ENCODE measurements at places on chromosomes 7 and 10.

- DNase-seq = no peak
These were observed 353.6 kb downstream of the CALN1 start for GRCh38 chr7:72058579-72058978.

- DNase-seq = no peak
These were observed 1.1 kb downstream of the RADIL start for GRCh38 chr7:4882169-4883032.

DNA sequence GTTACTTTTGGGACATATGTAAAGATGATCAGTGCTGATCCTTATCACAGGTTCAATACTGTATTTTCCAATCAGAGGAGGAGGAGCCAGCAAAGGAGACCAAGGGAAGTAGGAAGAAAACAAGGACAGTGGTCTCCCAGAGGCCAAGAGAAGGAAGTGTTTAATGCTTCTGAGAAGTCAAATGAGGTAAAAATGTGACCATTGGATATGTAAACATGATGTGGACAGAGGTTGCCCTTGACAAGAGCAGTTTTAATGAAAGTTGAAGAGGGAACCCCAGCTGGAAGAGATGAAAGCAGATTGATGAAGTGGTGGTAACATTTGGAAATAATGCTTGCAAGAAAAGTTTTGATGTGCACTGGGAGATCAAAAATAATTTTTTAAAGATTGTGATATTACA lies 18.8 kb downstream of the CROT start:
- no peak for DNase-seq

GRCh38 chr7:31815796-31816195 lies 128.8 kb downstream of the PPP1R17 start:
- DNase-seq = no peak

- DNase-seq = no peak
These were observed 53.8 kb downstream of the ST7 start for GRCh38 chr7:117006907-117007684.

DNA sequence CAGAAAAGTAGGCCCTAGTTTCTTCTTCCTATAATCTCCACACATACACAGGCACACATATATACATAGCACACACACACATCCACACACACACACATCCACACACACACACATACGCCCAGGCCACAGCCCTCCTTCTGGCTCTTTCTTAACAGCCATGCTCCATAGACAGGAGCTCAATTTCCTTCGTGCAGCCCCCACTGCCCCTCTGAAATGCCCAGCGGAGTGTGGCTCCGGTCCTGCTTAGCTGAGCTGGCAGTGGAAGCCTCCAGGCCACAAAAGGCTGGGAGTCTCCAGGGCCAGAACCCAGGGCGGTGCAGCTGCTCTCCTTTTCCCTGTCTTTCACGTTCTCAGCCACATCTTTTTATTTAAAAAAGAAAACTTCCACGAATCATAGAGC lies 282.9 kb upstream of the IGFBP3 start:
- DNase-seq = no peak

DNA sequence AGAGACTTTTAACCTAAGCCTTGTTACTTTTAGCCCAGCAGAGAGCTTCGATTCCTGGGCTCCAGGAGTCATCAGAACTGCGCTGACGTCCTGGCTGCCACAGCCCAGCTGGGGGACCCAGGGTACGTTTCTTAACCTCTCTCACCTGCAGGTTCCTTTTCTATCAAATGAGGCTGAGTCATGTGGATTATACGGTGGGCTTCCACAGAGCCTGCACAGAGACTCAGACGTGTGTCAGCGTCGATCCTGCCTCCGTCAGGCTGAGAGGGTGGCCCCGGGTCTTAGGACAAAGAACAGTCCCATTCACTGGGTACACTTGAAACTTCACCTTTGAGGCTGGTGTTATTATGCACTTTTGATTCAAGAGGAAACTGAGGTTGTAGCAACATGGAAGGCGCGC lies 100.7 kb upstream of the FGFR2 start:
- no peak for DNase-seq

GRCh38 chr7:50068850-50069551 lies 24.0 kb downstream of the ZPBP start:
- DNase-seq = no peak

DNA sequence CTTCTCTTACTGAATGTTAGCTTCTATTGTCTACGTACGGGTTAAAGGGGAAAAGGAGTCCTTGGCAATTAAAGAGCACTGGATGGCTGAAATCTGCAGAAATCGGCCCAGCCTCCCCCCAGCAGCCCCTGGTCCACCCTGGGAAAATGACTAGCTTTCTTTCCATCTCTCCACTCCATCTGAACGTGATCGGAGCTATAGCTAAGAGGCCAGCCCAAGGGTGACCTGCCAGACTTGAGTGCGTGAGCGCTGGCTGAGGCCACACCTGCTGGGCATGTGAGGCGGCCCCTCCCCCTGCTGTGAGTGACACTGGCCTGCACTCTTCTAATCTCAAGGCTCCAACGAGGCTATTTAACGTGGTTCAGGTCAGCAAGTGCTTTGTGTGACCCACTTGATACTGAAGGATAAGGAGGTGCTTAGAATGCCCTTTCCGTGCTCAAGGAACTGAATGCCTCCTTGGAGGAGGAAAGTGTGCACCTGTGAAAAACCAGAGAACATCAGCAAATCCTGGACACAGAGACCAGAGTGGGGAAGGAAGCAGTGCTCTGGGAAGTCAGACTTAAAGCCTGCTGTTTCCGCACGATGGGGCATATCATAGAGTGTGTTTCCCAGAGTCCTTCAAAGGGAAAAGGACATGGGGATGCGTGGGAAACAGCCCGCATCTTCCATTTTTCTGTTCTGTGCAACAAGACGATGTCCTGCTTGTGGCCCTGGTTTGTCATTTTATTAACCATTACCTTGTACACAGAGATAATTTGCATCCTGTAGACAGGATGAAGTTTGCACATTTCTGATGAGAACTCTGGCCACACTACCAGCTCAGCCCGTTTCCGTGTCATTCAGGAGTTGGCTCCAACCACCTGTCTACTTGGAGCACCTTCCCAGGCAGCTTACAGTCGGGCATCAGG lies 12.5 kb upstream of the MNX1 start:
- DNase-seq = no peak

- DNase-seq = no peak
These were observed 293.6 kb downstream of the CSTF2T start for GRCh38 chr10:51405580-51406351.

DNA sequence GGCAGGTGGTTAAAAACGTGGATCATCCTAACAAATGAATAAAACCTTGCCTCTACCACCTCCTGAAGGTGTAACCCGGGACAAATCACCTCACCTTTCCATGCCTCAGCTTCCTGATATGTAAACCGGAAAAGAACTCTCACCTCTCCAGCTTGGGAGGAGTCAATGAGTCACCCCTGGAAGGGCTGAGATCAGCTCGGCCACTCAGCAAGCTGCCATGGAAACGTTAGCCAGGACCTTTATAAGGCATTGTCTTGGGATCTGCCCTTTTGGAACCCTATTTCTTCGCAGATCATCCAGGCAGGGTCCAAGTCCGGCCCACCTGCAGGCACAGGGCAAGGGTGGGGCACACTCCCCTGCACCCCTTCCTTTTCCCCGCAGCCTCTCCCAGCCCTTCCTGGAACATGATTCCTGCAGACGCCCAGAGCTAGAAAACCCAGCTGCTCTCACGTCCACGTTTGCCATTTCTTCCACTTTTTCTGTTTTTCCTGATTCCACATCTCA lies 81.6 kb upstream of the PFKP start:
- DNase-seq = no peak

- DNase-seq = no peak
These were observed 105.1 kb downstream of the GRB10 start for GRCh38 chr7:50677638-50677996.

GRCh38 chr10:30542895-30543288 lies 86.7 kb downstream of the LYZL2 start:
- no peak for DNase-seq

All from stimulated activated CD8-positive, alpha-beta memory T cell treated with anti-CD3 and anti-CD28 coated beads, Interleukin-15, amount 100 ng/mL, for 48 hours (primary cell).